T1000 (cell line): ENCODE measurements at places on chromosomes 4 and X.

DNA sequence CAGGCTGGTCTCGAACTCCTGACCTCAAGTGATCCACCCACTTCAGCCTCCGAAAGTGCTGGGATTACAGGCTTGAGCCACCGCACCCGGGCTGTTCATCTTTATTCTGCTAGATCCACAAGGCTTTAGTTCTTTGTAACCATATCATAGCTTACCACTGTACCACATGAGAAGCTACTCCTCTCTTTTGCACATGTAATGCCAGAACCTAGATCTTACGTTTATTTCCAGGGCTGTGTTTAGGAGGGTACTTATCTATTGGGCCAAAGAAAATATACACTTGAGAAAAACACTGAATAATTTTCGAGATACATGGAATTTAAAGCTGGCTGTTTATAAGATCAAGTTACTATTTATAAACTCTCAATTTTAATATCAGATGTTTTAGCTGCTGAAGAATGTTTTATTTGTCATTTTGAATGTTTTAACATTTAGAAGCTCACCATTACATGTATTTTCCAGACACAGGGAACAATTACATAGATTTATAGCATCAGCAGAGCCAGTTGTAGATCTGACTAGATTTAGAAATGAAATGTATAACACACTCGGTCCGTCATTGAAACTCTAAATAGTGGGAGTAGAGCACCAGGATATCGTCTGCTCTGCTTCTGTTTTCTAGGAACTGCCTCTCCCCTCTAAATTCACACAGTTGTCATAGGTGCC, 155.3 kb upstream of the HAND2 start:
- no peak for DNase-seq

DNA sequence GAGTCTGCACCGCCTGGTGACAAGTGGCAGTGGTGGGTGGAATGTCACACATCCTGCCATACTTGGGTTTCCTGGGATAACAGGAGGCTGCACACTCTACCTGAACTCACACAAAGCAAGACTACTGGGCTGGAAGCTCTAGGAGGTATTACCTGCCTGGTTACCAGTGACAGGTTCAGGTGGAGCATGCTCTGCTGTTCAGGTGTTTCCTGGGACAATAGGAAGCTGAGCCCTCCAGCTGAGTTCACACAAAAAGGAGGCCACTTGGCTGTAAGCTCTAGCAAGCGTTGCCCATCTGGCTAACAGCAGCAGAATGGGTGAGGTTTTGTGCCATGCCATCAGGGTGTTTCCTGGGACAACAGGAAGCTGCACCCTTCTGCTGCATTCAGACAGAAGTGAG, 17.4 kb upstream of the UGT2B7 start:
- DNase-seq = no peak

- no peak for DNase-seq
These were observed 380.8 kb downstream of the TMA16 start for GRCh38 chr4:163875327-163875726.

- no peak for DNase-seq
These were observed 6.4 kb downstream of the PITX2 start for GRCh38 chr4:110616238-110617074.

DNA sequence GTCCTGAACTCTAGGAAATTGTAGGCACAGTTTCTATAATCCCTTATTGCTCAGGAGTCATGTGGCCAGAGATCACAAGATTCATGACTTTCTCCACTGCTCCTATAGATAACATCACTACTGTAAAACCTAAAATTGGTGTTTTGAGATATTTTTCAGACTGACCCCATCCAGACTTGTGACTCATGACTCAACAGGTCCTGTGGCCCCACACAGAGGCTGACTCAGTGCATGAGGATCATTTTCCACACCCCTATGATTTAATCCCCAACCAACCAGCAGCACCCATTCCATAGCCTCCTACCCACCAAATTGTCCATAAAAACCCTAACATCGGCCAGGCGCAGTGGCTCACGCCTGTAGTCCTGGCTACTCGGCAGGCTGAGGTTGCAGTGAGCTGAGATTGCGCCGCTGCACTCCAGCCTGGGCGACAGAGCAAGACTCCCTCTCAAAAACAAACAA, 13.2 kb upstream of the XIAP start:
- peak; percentile 67 for DNase-seq

DNA sequence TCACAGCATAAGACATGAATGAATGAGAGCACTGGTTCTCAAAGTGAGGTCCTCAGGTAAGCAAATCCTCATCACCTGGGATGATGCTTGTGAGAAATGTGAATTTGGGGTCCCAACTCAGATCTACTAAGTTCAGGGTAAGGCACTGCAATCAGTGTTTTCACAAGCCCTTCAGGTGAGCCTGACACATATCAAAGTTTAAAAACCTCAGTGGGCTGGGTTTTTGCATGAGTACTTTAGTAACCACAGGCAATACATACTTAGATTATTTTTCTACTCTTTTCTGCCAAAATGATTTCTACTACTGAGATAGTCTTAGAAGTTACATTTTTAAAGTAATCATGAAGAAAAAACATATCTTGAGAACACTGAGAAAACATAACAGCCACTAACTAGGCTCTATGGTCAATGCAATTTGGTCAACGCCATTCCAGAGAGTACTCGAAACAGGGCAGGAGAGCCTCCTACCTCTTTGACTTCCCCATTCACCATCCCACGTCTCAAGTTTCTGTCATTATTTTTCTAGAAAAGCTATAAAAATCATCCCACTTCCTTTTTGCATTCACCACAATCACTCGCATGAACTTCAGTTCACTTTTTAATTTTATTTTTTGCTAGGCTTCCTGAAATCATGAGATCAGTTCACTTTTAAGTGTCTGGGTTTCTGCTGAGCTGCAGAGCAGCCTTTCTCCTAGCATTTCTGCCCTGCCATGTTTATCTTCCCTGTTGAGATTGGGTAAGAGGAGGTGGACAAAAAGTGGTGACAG, 73.8 kb downstream of the MFAP3L start:
- no peak for DNase-seq

GRCh38 chr4:17128268-17128667, 229.8 kb upstream of the LDB2 start:
- no peak for DNase-seq

DNA sequence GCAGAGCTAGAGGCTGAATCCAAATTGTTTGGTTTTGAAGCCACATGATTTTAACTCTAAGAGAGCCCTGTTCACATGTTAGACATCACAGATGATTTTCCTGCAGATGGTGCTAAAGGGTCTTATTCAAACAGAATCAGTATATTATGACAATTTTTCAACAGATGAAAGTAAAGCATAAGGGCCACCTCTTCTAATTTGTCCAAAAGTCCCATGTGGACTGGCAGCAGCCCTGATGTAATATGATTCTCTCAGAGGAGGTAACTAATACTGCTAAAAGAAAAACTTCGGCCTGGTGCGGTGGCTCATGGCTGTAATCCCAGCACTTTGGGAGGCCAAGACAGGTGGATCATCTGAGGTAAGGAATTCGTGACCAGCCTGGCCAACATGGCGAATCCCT, 26.0 kb upstream of the SETD7 start:
- no peak for DNase-seq

- DNase-seq = no peak
These were observed 19.0 kb downstream of the ATP8A1 start for GRCh38 chr4:42637867-42638266.
